CD4-positive, alpha-beta T cell treated with Interleukin-6 for 4 hours (primary cell): ENCODE measurements at places on chromosomes 6 and 20.

- no peak for DNase-seq
Measured at GRCh38 chr20:16580147-16580546, 6.9 kb upstream of the KIF16B start.

DNA sequence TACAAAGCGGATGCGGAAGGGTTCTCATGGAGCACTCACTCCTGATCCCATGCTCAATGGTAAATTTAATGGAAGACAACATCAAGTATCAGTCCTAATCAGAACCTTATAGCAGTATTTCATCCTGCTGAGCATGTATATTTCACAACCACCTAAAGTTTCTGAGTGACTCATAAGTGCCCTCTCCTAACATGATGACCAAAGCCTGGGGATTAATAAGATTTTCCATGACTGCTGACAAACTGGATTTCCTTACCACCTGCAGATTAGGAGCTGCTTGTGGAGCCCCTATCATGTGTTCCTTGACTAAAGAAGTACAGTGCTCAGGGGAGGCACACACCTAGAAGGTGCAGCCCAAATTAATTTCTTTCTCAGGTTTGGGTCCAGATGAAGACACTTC lies 112.8 kb downstream of the INSM1 start:
- no peak for DNase-seq

DNA sequence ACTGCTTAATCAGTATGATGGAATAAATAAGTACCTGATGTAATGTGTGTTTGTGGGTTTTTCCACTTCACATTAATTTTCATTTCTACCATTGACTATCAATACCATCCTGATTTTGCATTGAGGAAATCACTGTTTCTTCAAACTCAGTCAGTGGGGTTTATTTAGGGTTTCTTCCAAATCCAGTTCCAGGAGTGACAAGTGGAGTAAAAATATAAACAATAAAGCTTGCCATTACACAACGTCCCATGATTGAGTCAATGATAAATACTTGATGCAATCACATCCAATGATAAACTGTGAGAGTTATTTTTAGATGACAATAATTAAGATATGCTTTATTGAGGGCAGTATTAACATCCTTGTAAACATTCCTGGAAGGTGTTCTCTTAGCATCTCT lies 1037.4 kb upstream of the GJE1 start:
- DNase-seq = no peak

DNA sequence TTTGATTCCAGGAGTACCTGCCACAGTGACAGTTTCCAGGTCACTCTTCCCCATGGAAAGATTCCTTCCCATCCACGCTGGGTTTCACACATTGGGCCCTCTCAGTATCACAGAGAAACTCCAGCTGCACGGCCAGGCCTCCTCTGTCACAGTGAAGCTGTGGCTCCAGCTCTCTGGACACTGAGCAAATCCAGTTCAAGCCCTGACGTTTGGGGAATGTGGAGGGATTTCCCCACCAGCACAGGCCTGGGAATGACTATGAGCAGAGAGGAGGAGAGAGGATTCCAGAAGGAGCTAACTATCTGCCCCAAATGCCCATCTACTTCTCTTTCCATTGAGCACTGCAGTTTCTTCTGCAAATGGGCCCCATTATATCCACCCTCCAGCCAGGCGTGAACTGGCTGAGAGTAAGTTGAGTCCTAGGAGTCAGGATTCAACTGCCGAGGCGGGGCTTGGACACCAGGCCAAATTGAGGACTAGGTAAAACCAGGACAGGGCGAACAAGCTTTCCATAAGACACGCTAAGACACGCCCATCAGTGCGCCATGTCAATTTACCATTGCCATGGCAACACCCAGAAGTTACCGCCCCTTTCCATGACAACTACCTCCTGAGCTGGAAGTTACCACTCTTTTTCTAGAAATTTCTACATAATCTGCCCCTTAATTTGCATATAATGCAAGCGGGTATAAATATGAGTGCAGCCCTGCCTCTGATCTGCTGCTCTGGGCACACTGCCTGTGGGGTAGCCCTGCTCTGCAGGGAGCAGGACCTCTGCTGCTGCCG lies 9.2 kb upstream of the BNIP5 start:
- DNase-seq = no peak

DNA sequence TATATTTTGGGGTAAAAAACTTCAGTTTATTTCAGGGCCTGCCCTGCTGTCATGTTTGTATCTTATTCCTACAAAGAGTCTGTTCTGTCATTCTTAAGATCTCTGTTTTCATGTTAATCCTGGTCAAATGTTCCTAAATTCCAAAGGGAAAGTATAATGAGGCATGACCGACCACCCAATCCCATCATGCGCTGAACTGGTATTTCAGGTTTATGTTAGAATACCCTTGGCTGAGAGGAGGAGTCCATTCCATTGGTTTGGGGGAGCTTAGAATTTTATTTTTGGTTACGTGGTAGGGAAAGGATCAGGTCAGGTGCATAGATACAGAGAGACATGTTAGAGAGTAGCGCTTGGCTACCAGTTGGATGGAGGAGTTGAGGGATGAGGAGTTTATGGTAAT lies 25.7 kb downstream of the CFAP61 start:
- no peak for DNase-seq

DNA sequence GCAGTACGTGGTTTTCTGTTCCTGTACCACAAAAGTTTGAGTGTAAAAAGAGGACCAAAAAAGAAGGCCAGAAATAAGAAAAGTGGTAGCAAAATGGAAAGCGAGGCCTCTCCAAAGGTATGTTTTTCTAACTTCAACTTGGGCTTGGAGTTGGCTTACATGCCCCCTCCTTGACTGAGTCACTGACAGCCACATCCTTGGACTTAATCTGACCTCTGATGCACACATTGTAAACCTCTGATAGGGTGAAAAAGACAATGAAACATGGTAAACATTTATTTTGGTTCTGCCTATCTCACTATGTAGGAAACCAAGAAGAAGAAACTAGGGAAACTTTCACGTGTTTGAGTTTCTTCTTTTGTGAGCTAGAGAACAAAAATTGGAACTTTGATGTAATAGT lies 503.2 kb upstream of the ID4 start:
- no peak for DNase-seq

DNA sequence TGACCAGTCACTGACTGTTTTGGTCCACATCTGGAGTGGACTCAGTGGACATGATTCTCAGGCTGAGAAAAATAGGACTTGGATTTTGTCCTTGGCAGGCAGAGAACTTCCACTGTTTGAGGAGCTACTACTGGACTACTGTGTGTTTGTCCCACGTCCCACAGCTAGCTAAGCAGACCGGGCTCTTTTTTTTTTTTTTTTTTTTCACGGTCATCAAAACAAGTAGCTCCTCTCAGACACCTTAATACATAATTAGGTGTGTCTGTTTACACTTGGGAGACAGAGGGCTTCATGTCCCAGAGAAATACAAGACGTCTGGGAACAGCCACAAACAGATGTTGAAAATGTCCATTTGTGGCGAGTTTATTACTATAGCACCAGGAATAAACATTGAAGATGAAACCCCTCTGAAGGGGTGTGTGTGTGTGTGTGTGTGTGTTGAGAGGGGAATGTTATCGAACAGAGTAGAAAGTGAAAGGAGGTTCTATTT lies 155.0 kb upstream of the SUPT3H start:
- no peak for DNase-seq

DNA sequence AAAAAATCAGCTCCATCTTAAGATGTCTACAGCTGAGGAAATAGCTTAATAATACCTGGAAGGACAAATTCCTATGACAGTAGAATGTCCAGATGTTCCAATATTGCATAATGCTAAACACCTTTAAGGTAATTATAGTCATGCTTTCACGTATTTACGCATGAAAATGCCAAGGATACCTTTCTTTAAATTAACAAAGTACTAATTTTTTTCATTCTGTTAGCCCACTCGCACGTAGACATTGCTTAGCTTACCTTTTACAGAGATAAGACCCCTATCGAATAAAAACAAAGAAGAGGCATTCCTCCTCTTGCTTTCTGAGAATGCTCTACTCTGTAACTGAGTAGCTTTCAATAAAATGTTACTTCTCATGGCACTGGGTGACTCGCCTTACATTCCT lies 4.4 kb upstream of the GSTA4 start:
- no peak for DNase-seq

DNA sequence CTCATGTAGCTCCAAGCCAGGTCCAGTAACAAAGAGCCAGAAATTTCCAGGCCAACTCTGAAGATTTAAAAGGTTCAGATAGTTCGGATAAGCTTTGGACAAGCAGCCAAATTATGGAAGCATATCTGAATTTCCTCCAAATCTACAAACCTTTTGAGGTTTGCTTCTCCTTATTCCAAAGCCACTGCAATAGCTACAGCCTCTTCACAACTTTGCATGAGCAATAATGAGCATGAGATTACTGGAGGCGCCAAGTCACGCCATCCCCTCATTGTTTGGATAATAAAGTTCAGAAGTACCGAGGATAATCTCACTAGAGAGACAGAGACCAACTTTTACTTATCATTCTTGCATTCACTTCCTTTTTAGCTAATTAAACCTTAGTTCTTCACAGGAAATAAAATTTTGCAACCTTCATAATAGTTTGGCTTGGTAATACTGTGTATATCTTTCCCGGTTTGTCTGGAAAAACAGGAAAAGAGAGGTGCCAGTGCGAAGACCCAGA lies 329.6 kb upstream of the RSPO3 start:
- DNase-seq = no peak

DNA sequence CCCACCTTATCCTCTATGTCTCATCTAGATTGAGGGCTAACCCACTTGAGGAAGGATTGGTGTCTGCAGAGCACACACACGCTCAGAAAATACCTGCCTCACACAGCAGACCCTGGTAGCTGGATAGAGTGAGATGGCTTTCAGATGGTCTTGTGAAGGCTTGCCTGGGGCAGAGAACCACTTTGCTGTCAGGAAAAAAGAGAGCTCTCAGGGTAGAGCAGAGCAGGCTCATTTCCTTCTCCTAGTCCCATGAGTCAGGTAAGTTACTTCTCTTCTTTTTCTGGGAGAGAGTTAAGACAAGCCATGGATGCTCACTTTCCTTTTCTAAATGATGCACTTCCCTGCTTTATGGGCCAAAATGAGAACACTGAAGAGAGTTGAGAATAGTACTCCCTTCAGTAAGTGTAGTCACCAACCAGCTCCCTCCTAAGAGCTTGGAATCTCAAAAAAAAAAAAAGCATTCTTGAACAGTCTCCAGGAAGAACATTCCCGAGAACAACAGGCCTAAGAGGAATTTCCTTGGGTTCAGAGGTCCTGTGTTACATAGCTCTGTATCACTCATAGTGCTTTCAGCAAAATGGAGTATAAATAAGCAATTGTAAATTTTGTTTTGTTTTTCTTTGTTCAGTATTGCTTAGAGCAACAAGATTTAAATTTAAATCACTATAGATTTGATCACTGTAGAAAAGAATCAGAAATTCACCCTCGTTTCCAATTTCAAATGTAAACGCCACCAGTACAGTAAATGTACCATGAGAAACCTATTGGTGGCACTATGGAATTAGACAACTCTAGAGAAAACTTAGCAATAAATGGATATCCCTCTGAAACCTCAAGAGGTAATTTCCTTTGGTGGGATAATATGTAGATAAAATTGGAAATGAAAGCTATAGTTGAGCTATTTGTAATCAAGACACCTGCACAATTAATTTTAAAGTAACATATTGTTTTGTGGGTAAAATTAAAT lies 530.3 kb downstream of the RFPL4B start:
- DNase-seq = no peak

GRCh38 chr6:12582421-12583110 lies 134.0 kb upstream of the PHACTR1 start:
- DNase-seq = no peak

DNA sequence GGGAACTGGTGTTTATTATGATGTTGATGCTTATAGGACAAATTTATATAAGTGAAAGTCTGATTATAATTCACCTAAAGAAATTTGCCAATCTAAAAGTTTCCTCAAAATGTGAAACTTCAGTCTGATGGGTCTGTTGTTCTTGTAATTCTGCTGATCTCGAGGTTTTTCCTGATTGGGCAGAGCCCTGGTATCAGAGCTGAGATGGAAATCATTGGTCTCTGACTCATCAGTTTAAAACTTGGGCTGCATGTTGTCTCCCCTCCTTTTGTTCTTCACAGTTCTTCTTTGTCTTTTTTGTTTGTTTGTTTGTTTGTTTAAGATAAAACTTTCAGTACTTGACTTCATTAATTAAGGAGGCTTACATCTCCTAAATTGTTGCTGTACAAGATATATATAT lies 5.9 kb downstream of the SMAP1 start:
- DNase-seq = no peak

- no peak for DNase-seq
Measured at GRCh38 chr6:34059914-34060313, 86.0 kb downstream of the GRM4 start.
